H4 (cell line): ENCODE measurements at places on chromosomes 3 and 15. TPM values are rescaled to one million over a fixed set of nuclear protein-coding genes. Genes with fewer than 3 reads are reported as not detected.

- DNase-seq = no peak
Measured at GRCh38 chr3:186519021-186519658, 25.0 kb downstream of the CRYGS start.

DNA sequence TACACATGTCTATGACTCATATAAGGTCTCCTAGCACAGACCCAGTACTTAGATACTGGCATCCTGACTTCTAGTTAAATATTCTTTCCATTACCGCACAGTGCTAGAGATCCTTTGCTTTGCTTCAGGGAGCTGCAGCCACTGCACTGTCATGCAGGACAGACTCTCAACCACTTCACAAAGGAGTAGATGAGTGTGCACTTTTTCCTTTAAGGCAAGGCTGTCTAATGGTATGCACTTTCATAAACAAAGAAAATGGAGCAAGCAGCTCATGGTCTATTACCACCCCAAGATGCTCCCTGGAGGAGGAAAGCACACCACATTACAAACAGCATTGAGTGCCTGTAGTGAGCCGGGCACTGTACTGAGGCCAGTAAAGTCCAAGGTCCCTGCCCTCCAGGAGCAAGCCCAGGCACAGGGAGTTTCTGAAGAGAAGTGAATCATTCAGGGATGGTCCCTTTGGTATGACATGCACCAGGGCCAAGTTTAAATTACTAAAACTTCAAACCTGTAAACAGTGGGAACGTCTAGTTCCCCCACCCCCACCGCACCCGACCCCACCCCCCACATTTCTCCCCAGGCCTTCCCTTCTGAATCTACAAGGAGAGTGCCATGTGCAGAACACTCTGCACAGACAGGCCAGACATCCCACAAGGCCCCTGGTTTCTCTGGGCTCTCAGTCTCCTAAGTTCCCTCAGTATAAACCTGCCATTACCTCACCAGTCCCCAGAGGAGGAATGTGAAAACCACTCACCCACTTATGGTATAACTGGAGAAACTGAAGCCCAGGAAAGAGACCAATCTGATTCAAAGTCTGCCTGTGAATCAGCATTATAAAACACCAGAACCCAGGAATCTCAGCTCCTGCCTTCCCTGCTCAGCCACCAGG lies 107.8 kb upstream of the BCL6 start:
- peak; percentile 47 for DNase-seq

GRCh38 chr3:18886331-18886730 lies 262.0 kb upstream of the KCNH8 start:
- no peak for DNase-seq

GRCh38 chr3:136110481-136110880 lies 85.7 kb downstream of the MSL2 start:
- no peak for DNase-seq

Gene CCNB2
- total RNA-seq = 181 and 210 TPM in 2 replicates

Gene NUDT16
- total RNA-seq = 7.9 and 9.0 TPM in 2 replicates

GRCh38 chr15:42691308-42691707 lies 45.6 kb downstream of the CDAN1 start:
- DNase-seq = no peak

DNA sequence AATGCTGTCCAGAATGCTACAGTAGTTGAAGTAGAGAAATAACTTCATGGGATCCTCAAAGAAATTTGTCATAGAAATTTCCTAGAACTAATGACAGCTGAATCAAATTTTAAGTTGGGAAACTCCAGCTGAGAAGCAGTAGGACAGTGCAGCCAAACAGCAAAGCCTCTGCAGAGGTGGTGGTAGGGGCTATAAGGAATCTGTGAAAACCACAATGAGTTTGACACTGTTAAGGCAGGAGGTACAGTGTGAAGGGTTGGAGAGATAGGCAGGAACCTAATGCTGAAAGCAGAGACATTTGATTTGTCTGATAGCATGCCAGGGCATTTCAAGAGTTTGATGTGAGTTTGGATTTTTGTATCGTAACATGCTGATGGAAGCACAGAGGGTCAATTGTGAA lies 22.0 kb downstream of the ASTE1 start:
- no peak for DNase-seq

Gene PPM1L
- 1.2 and 1.6 TPM in 2 replicates for total RNA-seq

GRCh38 chr3:182389071-182389815 lies 404.1 kb upstream of the ATP11B start:
- DNase-seq = peak; percentile 61

Gene SLC7A14
- total RNA-seq = not detected in 2 replicates

- peak; percentile 79 for DNase-seq
Measured at GRCh38 chr3:189995129-189995528, 125.6 kb downstream of the P3H2 start.

Gene TMCO5A
- total RNA-seq = 0.10 TPM in 1 of 2 replicates, not detected in the other

DNA sequence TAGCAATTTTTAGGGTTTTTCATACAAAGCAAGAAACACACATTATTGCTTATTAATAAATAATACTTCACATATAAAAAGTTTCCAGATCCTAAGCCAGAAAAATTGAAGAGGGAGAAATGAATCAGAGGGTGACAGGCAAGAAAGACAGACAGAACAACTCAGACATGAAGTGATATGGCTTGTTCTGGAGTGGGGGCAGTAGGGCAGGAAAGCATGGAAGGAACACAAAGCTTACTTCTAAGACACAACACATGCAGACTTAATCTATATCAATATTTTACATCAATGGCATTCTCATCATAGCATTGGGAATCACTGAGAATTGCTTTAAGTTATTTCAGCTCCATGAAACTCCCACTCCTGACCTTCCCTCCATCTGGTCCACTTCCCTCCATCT lies 24.4 kb downstream of the TNIK start:
- DNase-seq = no peak

DNA sequence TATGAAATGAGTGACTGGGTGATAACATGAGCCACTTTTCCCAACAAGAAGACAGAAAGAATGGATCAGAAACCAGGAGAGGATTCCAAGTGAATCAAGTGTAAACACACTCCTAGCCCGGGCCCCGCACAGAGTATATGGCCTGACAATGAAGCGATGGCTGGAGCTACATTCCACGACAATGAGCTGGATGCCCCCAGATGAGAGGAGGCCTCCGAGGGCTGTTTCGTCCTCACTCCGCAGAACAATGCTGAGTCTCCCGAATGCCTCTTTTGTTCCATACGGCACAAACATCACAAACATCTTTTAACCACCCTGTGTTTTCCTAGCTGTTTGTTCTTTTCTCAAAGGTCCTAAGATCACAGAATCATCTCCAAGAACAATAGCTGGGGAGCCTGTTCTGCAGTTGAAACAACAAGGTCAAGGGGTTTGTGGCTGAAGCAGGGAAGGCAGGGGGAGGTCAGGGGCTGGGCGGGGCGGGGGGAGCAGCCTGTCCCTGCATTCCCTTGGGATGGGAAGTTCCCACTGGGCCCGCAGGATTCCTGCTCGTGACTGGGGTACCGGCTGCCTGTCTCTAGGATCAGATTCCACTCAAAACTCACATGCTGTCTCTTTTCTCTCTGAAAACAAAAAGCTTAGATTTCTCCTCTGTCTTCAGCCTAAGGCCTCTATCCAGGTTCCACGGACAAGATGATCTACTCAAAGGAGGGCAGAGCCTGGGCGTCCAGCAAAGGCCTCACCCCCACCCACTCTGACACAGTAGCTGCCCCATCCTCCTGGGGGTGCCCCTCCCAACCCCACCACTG lies 151.3 kb downstream of the XXYLT1 start:
- DNase-seq = peak; percentile 67

DNA sequence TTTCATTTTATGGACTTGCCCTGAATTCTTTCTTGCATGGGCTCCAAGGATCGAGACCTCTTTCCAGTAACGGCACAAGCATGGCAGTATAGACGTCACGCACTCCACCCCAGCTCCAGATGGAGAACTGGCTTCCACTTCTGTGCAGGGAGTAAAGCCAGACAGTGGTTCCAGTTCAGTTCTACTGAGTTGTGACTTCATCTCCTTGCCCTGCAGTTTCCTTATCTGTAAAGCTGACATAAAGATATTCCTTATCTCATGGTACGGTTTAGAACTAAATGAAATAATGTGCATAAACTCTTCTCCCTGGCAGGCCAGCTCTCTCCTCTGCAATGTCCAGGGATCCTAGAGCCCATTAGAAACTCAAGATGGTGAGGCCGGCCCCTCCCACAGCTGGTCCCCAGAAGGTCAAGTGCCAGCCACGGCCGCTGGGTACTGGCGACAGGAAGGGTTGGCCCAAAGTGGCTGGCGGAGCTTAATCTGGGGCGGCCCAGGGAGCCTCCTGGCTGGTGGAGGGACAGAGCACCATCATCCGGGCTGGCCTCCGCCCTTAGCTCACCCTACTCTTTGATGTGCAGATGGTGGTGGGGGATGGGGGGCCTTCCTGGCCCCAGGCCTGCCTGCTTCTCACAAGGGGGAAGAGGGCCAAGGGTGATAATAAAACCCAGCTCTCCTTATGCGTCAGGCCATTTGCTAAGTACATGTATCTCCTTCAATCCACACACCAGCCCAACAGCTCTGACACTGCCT lies 7.2 kb downstream of the MESP2 start:
- DNase-seq = no peak

DNA sequence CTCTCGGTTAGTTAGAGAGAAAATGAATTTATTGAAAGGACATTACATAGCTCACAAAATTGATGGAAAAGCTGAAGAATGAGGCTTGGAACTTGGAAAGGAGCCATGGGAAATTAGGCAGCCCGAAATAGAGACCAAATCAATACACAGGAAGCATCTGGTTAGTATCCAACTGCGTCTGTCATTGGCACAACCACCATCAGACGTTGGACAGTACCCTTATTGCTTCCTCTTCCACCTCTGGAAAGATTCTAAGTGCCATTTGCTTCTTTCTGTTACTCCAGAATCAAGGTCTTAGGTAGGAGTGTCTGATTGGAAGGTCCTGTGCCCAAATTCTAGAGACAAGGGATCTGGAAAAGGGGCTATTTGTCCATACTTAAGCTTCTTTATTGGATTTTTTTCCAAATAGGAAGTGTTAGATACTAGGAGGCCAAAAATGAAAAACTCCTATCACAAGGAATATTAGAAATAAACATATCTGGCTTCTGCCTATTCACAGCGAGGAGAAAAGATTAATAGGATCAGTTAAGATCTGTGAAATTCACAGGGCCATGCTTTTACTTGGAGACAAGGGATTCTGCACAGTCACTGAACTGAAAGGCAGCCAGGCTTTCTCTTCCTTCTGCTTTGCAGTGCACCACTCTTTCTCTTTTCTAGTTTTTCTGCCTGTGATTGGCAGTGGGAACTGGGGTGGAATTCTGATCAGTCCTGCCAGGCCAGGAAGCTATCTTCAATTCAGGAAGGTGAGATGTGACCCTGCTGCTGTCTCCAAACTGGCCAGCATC lies 10.7 kb upstream of the HACD2 start:
- no peak for DNase-seq

DNA sequence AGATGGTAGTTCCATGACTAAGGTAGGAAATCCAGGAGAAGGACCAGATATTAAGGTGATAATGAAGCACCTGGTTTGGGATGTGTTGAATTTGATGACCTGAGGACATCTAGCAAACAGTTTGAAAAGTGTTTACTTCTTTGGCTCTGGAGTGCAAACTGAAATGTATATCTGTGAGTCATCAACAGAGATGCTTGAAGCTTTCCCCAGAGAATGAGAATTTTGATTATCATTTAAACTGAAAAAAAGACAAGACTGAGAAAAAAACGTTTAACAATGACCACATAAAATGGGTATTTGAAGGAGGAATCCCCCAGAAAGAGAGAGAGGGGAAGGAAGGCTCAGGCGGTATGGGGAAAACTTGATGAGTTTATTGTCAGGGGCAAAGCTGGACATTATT lies 20.7 kb upstream of the GSK3B start:
- DNase-seq = no peak

Gene IP6K1
- total RNA-seq = 13.0 and 18.0 TPM in 2 replicates

DNA sequence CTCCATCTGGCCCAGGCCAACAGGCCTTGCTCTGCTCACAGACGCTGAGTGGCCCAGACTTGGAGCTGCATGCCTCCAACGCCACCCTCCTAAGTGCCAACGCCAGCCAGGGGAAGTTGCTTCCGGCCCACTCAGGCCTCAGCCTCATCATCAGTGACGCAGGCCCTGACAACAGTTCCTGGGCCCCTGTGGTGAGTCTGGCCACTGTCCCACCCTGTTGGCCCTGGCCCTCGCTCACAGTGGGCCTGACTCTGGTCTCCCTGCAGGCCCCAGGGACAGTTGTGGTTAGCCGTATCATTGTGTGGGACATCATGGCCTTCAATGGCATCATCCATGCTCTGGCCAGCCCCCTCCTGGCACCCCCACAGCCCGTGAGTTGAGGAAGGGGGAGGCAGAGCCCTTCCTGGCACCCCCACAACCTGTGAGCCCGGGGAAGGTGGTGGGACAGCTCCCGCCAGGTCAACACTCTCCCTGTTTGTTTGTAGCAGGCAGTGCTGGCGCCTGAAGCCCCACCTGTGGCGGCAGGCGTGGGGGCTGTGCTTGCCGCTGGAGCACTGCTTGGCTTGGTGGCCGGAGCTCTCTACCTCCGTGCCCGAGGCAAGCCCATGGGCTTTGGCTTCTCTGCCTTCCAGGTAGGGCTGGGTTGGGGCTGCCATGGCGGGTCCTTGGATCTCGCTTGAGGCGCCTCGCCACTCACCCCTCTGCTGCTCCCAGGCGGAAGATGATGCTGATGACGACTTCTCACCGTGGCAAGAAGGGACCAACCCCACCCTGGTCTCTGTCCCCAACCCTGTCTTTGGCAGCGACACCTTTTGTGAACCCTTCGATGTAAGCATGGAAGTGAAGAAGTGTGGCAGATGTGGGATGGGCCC lies 10.0 kb downstream of the NT5DC2 start:
- DNase-seq = no peak

Gene PAQR5
- 2.3 and 5.7 TPM in 2 replicates for total RNA-seq

DNA sequence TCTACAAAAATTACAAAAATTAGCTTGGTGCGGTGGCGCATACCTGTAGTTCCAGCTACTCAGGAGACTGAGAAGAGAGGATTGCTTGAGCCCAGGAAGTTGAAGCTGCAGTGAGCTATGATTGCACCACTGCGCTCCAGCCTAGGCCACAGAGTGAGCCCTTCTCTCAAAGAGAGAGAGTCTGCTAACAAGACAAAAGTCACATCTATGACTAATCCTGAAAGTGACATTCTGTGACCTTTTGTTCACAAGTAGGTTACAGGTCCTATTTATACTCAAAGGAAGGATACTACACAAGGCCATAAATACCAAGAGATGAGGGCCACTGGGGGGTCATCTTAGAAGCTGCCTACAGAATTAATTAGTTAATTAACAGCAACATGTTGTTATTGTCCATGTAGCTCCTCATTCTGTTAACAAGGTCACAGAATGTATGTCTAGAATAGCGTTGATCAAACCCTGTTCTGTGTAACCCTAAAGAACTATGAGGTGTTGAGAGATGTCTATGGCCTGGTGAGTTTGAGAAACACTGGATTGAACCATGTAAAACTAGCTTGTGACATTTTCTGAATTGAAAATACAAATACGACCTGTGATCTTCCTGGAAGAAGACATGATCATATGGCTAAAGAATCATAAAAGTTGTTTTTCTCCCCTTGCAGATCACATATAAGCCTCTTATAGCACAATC lies 97.0 kb downstream of the SAMMSON start:
- no peak for DNase-seq

- DNase-seq = peak; percentile 35
Measured at GRCh38 chr15:35306361-35306981, 221.4 kb upstream of the NANOGP8 start.

DNA sequence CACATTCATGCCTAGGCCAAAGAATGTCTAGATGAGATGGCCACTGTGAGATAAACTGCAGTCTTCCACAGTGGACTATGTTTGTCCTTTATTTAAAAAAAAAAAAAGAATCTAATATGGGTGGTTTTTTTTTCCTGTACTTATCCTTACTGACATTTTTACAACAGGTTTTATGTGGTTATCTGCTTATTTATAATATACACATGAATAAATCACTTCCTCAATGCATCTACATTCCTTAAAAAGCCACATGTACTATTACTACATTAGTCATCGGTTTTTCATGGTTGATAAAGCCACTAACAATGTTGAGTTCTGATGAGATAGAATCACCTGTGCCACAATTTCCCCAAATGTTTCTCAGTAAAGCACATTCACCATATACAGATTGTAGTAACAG lies 341.3 kb upstream of the THBS1 start:
- DNase-seq = peak; percentile 69
